ENCODE measurements at places on chromosomes 12 and 14. TPM values are rescaled to one million over a fixed set of nuclear protein-coding genes. Genes with fewer than 3 reads are reported as not detected.

DNA sequence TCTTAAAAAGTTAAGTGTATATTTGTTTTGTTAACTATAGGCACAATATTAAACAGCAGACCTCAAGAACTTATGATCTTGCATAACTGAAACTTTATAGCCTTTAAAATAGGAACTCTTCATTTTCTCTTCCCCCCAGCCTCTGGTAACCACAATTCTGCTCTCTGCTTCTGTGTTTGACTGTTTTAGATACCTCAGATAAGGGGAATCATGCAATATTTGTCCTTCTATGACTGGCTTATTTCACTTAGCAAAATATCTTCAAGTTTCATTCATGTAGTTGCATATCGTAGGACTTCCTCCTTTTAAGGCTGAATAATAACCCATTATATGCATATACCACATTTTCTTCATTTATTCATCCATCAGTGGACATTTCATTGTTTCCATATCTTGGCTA is 131.3 kb downstream of the PTPRO start:
- H3K36me3 ChIP-seq, result no peaks in the 10 kb centered on the region
- no peaks in the 10 kb centered on the region for H3K27me3 ChIP-seq
- H3K4me1 ChIP-seq, result no peaks in the 10 kb centered on the region
- no peak for DNase-seq

- no peak overlapping the region for H3K4me3 ChIP-seq
- H3K27ac ChIP-seq, result no peak overlapping the region
- H3K4me1 ChIP-seq, result peaks cover 12% of the 10 kb centered on the region
- H3K36me3 ChIP-seq, result no peaks in the 10 kb centered on the region
- DNase-seq, result no peak
Observed at GRCh38 chr12:31205054-31205453, 120.9 kb downstream of the SINHCAF start.

DNA sequence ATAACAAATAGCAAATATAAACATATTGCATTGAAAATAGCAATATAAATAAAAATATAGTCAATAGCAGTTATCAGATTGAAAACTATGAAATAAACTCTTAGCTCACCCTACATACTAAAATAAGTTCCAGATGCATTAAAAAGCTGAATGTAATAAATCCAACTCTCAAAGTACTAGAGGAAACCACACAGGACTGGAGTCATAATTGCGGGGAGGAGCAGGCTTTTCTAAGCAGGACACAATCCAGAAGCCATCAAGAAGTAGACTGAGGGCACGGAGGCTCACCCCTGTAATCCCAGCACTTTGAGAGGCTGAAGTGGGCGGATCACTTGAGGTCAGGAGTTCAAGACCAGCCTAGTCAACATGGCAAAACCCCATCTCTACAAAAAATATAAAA is 22.2 kb downstream of the GSC start:
- no peak overlapping the region for H3K4me3 ChIP-seq
- H3K27ac ChIP-seq, result no peak overlapping the region
- H3K4me1 ChIP-seq, result no peaks in the 10 kb centered on the region
- H3K36me3 ChIP-seq, result no peaks in the 10 kb centered on the region
- DNase-seq, result no peak

GRCh38 chr14:90903101-90903500 is 86.9 kb upstream of the TTC7B start:
- H3K27me3 ChIP-seq, result no peaks in the 10 kb centered on the region
- no peak overlapping the region for H3K4me3 ChIP-seq
- no peak for DNase-seq
- H3K27ac ChIP-seq, result no peak overlapping the region
- H3K4me1 ChIP-seq, result no peaks in the 10 kb centered on the region

DNA sequence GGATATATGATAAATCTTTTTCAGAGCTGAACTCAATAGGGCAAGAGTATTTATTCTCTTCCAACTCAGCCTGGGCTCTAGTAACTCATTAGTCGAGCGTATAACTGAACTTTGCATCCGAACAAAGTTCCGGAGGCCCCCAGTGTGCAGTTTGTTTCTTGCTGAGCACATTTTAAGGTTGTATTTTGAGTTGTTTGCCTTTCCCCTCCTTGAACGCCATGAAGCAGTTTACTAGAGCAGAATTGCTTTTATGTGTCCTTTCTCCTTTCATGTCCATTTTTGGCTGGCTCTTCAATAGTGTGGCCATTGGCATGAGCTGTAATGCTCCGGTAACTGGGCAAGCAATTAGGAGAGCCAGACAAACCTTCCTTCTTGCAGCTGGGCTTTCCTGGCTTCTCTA is 105.3 kb downstream of the WIF1 start:
- H3K4me1 ChIP-seq, result no peaks in the 10 kb centered on the region
- no peaks in the 10 kb centered on the region for H3K27me3 ChIP-seq
- no peak for DNase-seq
- H3K36me3 ChIP-seq, result no peaks in the 10 kb centered on the region

GRCh38 chr12:121223292-121224285 is 13.7 kb downstream of the P2RX4 start:
- H3K4me1 ChIP-seq, result no peaks in the 10 kb centered on the region
- no peak overlapping the region for H3K27ac ChIP-seq
- no peak overlapping the region for H3K4me3 ChIP-seq
- no peaks in the 10 kb centered on the region for H3K27me3 ChIP-seq
- H3K36me3 ChIP-seq, result no peaks in the 10 kb centered on the region

DNA sequence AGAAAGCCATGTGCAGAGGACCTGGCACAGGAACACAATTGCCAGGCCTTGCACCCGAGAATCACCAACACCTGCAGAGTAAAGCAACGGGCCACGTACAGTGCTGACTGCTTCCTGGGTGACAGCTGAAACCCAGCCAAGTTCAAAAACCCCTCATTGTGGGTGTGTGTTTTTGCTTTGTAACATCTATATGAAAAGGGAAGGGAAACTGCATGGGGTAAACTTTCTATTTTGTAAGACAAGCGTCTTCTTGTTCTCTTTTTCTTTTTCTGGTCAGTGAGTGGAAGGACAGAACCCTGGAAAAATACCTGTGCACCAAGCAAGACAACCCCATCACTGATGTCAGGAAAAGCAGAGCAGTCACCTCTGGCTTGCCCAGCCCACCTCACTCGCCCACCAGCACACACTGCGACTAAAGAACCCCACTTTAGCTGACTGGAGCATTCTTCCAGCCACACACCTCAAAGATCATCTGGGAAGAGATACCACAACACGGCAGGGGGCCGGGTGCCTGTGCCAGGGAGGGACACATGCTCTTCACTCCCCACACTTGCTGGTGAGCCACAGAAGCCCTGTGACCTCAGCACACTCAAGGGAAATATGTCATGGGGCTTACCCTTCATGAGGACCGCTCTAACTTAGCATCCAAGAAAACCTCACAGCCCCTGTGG is 172.3 kb downstream of the NDUFA12 start:
- no peaks in the 10 kb centered on the region for H3K27me3 ChIP-seq
- no peaks in the 10 kb centered on the region for H3K36me3 ChIP-seq
- H3K4me3 ChIP-seq, result no peak overlapping the region
- no peak overlapping the region for H3K27ac ChIP-seq
- no peak for DNase-seq

DNA sequence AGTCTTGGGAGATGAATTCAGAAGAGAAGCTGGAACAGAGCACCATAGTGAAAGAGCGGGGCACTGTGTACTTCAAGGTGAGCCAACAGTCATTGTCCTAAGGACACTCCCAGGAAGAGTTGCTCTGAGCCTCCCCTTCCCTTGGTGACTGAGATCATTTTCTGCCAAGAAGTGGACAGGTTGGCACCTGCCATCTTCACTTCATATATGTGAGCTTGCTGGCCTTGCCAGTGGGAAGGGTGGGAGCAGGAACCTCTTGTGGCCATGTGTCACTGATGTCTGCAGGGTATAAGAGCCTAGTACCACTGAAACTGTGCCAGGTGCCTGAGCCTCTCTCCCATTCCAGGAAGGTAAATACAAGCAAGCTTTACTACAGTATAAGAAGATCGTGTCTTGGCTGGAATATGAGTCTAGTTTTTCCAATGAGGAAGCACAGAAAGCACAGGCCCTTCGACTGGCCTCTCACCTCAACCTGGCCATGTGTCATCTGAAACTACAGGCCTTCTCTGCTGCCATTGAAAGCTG is 5.3 kb downstream of the FKBP4 start:
- no peak for DNase-seq
- H3K27ac ChIP-seq, result no peak overlapping the region
- H3K4me3 ChIP-seq, result no peak overlapping the region
- H3K4me1 ChIP-seq, result no peaks in the 10 kb centered on the region
- no peaks in the 10 kb centered on the region for H3K27me3 ChIP-seq

GRCh38 chr12:120181991-120182631 is 12.4 kb downstream of the GCN1 start:
- DNase-seq, result no peak
- H3K4me1 ChIP-seq, result no peaks in the 10 kb centered on the region
- no peak overlapping the region for H3K4me3 ChIP-seq
- H3K27ac ChIP-seq, result no peak overlapping the region

DNA sequence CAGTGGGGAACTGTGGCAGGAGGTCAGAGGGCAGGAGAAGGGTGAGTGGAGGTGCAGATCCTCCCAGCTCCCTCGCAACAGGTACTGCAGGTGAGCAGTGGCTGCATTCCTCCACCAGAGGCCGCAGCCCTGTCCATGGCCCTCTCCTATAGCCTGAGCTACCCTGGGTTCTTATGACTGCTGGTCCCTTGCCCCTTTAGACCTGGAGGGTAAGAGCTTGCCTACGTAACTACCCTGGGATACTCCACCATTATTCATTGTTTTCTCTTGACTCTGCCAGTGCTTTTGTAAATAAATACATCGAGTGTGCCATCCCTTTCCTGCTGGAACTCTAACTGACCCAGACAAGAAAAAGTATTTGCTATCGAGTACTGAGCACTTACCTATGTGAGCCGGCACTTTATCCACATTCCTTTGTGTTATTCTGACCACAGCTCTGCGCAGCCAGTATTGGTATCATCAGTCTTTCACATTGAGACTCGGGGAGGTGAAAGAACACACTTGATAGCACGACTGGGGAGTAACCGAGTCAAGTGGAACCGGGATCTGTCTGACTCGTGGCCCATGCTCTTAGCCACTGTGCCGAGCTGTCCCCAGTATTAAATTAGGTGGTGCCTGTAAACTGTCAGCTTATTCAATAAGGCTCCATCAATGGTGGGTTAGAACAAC is 38.5 kb downstream of the LTBP2 start:
- no peak overlapping the region for H3K4me3 ChIP-seq
- no peak overlapping the region for H3K27ac ChIP-seq
- H3K27me3 ChIP-seq, result no peaks in the 10 kb centered on the region
- H3K36me3 ChIP-seq, result no peaks in the 10 kb centered on the region

- no peak overlapping the region for H3K27ac ChIP-seq
- no peaks in the 10 kb centered on the region for H3K27me3 ChIP-seq
- H3K4me3 ChIP-seq, result no peak overlapping the region
- no peak for DNase-seq
- no peaks in the 10 kb centered on the region for H3K36me3 ChIP-seq
Observed at GRCh38 chr12:11785712-11786111, 136.2 kb downstream of the ETV6 start.

DNA sequence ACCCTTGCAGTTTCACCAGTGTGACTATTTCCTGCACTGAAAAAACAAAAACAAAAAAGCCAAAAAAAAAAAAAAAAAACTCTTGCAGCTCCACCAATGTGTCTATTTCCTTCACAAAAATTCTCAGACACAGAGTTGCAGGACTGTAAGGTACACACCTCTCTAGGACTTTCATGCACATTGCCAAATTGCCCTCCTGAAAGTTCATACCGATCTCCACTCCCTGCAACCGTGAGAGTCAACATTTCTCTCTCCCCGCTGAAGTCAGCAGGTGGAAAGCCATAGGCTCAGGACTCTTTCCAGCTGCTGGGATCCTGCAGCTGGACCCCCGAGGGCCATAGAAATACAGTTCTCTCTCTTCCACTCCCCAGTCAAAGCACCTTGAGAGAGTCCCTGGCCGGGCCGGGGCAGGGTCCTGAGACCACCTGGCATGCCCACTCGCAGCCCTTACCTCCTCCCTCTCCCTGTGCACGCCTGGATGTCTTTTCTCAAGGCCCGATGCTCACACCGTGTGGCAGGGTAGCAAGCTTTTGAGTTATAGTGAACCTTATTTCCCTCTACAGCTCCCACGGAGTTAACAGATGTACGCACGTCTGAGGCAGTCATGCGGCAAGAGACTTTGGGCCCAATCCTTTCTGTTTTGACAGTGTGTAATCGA is 23.6 kb downstream of the MMAB start:
- H3K4me1 ChIP-seq, result no peaks in the 10 kb centered on the region
- no peaks in the 10 kb centered on the region for H3K27me3 ChIP-seq
- no peaks in the 10 kb centered on the region for H3K36me3 ChIP-seq
- H3K4me3 ChIP-seq, result no peak overlapping the region
- no peak for DNase-seq

DNA sequence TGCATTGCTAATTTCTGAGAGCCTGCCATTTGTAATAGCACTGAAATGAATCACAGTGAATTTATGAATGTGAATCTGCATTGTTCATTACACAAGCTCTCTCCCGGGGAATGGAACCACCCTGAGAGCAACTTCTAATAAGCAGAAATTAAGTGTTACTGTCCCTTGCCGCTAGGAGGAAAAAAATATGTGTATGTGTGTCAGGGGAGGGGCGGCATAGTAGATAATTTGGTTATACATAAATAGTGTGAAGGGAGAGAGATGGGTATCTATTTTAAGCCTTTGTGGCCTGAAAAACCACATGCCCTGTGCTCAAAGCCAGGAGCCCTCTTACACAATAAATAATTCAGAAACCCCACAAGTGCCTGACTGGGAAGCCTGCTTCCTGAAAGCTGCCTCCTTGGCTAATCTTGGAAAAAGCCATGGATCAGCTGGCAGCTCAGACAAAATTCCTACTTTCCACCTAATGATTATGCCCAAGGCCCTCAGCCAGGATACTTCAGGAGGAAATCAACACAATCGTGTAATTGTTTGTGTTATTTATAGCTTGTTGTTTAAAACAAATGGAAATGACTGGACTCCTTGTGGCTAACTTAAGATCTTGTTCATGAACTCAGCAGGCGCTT is 366.2 kb upstream of the KITLG start:
- no peak overlapping the region for H3K27ac ChIP-seq
- H3K4me1 ChIP-seq, result peaks cover 8% of the 10 kb centered on the region
- no peaks in the 10 kb centered on the region for H3K36me3 ChIP-seq
- no peak for DNase-seq
- peaks cover 7% of the 10 kb centered on the region for H3K27me3 ChIP-seq

DNA sequence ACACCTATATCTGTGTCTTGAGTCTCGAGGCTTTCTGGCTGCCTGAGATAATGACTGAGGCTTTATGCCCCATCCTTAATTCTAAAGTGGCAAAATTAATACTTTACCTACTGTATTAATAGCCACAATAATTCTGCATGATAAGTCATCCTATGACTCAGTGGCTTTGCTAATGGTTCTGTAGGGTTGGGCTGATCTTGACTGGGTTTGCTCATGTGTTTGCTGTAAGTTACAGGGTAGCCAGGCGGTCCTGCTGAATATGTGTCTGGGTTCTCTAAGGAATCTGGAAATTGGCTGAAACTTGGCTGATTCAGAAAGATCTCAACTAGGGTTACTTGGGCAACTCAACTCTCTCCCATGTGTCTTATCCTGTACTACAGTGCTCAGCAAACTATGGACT is 21.7 kb downstream of the MGST1 start:
- no peaks in the 10 kb centered on the region for H3K27me3 ChIP-seq
- H3K4me3 ChIP-seq, result no peak overlapping the region
- H3K4me1 ChIP-seq, result no peaks in the 10 kb centered on the region
- DNase-seq, result no peak

The AMN gene
- 0.99 TPM for total RNA-seq

The CLEC1A gene
- total RNA-seq, result not detected

The ANO4 gene
- 2.9 TPM for total RNA-seq

The RNU4-1 gene
- total RNA-seq, result 1,786 TPM

The TMPRSS12 gene
- not detected for total RNA-seq

The KLHL33 gene
- not detected for total RNA-seq

The TTC7B gene
- 34.0 TPM for total RNA-seq

Measured in H1 (cell line).